Panc1 (cell line): ENCODE measurements at places on chromosomes 2 and 18.

DNA sequence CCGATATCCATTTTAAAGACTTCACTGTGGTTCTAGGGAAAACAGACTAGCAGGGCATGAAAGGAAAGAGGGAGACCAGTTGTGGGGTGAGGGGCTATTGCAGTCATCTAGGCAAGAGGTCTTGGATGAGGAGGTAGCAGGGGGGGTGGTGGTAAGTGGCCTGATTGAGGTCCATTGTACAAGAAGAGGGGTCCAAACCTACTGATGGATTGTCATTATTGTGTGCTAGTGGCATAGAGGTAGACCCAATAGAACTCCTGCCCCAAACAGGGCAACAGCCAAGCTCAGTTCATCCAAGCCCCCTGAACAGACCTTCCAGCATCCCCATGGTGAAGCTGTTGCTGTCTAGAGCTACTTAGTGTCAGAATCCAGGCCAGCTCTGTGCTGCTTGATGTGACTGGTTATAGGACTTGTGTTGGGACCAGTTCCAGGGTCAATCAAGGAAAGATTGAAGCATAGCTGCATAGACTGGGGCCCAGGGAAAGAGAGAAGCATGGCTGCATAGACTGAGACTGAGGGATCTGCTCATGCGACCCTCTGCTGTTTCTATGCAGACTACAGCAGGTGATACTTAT, 7.0 kb downstream of the ASAP2 start:
- no peak for DNase-seq

GRCh38 chr2:144567745-144568144, 47.8 kb upstream of the ZEB2 start:
- DNase-seq: no peak

- no peak for DNase-seq
Observed at GRCh38 chr2:238796223-238796885, 51.5 kb upstream of the TWIST2 start.

- DNase-seq: no peak
Observed at GRCh38 chr2:10901160-10901939, 10.4 kb upstream of the KCNF1 start.

GRCh38 chr2:233165895-233166661, 85.4 kb upstream of the ATG16L1 start:
- DNase-seq: no peak

DNA sequence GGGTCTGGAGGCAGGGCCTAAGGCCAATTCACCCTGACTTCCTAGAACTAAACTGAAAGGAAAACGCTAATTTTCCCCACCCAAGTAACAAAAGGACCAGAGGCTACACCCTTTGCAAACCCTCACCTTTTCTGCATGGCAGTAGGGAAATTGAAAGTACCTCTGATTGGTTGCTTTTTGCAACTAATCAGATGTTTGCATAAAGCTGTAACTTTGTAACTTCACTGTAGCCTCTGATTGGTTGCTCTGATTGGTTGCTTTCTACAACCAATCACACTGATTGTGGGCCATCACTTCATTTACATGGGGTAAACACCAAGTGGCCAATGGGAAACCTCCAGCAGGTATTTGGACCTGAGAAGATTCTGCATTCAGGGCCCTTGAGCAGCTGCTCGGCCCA, 20.8 kb downstream of the EIPR1 start:
- no peak for DNase-seq

GRCh38 chr18:30142248-30142647, 900.3 kb downstream of the DSC3 start:
- DNase-seq: no peak

DNA sequence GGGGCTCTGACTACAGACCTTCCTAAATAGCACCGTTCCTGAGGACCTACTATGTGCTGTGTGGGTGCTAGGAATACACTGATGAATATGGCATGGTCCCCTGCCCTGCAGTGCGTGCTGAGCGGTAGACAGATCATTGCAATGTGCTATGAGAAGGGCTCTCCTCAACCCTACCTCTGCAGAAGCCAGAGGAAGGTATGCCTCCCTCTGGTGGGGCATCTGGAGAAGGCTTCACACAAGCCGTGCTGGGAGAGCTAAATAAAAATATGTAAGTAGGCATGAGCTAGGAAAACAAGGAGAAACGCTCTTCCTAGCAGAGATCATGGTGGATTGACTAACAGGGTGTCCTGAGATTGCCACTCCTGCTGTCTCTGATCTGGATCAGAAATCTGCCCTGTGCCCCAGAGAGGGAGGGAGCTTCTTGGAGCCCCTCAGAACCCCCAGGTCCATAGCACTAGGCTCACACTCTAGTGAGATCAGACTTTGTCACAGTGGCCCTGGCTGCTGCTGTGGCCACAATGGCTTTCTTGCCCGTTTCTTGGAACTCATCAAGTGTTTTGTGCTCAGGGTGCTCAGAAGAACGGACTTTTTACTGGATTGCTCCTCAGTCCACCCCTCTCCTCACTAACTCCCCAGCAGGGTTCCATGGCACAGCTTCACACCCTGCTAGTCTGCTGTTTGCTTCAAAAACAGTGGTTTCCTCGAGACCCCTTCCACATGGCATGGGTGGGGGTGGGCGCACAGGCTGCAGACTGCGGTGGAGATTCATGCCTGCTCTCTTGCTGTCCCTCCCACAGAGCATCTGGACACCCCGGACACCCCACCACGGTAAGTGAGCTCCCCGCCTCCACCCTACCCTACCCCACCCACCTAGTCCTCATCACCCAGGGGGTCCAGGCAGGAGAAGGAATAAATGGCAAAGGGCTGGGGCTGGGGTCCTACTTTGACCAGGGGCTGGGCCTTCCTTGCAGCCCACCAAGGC, 14.2 kb downstream of the SIGLEC15 start:
- DNase-seq: no peak

GRCh38 chr18:75172299-75173124, 36.4 kb downstream of the PTGR3 start:
- no peak for DNase-seq

DNA sequence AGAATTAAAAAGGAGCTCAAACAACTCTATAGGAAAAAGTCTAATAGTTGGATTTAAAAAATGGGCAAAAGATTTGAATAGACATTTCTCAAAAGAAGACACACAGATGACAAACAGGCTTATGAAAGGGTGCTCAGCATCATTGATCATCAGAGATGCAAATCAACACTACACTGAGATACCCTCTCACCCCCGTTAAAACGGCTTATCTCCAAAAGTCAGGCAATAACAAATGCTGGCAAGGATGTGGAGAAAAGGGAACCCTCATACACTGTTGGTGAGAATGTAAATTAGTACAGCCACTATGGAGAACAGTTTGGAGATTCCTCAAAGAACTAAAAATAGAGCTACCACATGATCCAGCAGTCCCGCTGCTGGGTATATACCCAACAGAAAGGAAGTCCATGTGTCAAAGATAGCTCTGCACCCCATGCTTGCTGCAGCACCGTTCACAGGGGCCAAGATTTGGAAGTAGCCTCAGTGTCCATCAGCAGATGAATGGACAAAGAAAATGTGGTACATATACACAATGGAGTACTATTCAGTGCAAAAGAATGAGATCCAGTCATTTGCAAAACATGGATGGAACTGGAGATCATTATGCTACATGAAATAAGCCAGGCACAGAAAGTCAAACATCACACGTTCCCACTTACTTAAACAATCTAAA, 46.7 kb upstream of the B3GNT7 start:
- no peak for DNase-seq

- DNase-seq: no peak
Observed at GRCh38 chr2:30580391-30580790, 133.3 kb downstream of the LCLAT1 start.

DNA sequence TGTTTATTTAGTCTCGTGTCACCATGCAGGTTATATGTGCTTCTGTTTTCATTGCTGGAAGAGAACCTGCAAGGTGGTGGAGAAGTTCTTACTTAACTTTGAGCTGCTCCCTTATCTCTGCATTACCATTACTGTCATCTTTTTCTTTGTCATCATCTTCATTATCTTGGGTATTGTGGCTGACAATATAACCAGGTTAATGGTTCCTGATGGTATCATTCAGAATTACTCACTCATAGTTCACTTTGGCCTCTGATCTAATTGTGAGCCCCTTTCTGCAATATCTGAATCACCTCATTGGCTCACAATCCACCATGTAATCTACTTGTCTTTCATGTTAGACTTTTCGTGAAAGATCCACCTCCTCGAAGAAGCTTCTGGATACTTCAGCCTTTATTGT, 5.0 kb downstream of the CD28 start:
- DNase-seq: no peak

DNA sequence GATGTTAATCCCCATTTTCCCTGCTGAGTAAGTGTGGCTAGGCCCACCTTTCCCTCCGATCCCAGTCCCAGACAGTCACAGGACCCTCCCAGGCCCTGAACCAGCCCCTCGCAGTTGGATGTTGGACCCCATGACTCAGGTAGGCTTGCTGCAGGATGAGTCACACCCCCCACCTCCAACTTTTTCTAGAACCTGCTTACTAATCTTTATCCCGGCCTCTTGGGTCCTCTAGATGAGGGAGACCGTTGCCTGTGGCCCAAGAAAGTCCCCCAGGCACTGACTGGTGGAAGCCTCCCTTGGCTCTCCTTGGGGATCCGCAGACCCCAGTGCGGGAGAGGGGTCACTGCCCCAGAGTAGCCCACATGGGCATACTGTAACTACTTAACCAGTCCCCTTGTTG, 98.5 kb downstream of the SMAD7 start:
- DNase-seq: no peak

- no peak for DNase-seq
Observed at GRCh38 chr2:120347396-120348060, 1.6 kb downstream of the INHBB start.

GRCh38 chr2:192000196-192000980, 153.5 kb upstream of the CAVIN2 start:
- no peak for DNase-seq

GRCh38 chr18:26089293-26090129, 902 bp downstream of the SS18 start:
- no peak for DNase-seq

GRCh38 chr2:154375579-154375931, 322.9 kb upstream of the KCNJ3 start:
- peak; percentile 25 for DNase-seq
